Stimulated activated CD4-positive, alpha-beta T cell treated with anti-CD3 and anti-CD28 coated beads, Interleukin-2, amount 100 ng/mL, for 4 hours (primary cell): ENCODE measurements at places on chromosomes 6 and 20.

DNA sequence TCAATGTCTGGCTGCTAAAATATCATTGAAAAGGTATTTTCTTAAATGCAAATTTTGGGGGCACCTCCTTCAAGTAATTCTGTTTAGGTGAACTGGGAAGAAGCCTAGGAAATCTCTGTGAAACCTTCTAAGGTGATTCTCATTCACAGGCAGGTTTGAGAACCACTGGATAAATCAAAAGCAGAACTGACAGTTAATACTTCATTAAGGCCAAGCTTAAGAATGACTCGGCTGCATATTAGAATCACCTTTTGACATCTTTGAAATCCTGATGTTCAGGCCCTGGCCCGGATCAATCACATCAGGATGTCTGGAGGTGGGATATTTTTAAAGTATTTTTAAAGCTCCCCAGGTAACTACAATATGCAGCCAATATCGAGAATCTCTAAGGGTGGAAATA, 50.6 kb downstream of the FKBP1C start:
- DNase-seq, result no peak

- DNase-seq, result no peak
Measured at GRCh38 chr20:39600156-39600555, 638.0 kb downstream of the DHX35 start.

DNA sequence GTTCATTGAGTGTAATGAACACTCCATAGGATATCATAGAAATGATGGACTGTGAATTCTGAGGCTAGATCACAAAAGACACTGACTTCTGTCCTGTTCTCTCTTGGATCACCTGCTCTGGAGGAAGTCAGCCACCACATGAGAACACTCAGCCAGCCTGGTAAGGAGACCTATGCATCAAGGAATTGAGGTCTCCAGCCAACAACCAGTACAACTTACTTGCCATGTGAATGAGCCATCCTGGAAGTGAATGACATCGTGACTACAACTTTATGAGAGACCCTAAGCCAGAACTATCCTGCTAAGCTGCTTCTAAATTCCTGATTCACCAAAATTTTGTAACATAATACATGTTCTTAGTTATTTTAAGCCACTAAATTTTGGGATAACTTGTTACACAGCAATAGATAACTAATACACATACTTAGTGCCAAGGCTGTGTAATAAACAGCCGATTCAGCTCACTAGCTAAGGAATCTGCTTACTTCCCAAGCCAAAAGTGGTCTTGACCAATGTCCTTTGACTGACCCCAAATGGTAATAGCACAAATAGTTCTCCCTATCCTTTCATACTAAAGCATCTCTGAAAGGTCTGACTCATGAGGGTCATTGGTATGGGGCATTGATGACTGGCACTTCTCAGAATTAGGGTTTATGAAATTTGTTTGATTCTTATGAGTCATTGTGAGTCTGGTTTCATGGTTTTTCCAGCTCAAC, 6.9 kb upstream of the CTNNBL1 start:
- no peak for DNase-seq

- DNase-seq, result no peak
Measured at GRCh38 chr6:2714111-2714895, 36.4 kb downstream of the MYLK4 start.

- DNase-seq, result no peak
Measured at GRCh38 chr20:64254571-64255360, 782 bp upstream of the PCMTD2 start.

DNA sequence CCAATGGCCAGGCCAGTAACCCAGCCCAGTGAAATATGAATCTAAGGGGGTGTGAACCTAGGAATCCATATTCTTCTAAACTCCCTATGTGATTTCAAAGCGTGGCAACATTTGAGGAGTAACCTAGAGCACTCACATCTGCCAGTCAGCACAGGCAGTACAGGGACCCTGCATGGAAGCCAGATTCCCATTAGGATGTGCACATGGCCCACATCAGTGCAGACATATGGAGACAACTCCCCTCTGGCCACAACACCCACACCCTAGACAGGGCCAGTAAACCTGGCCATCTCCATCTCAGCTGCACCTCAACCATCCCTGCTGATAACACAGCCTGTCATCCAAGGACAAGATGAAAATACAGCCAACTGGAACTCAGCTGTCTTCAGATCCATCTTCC, 56.5 kb downstream of the KIF16B start:
- no peak for DNase-seq

GRCh38 chr20:47113362-47114109, 218.9 kb downstream of the EYA2 start:
- DNase-seq, result no peak

DNA sequence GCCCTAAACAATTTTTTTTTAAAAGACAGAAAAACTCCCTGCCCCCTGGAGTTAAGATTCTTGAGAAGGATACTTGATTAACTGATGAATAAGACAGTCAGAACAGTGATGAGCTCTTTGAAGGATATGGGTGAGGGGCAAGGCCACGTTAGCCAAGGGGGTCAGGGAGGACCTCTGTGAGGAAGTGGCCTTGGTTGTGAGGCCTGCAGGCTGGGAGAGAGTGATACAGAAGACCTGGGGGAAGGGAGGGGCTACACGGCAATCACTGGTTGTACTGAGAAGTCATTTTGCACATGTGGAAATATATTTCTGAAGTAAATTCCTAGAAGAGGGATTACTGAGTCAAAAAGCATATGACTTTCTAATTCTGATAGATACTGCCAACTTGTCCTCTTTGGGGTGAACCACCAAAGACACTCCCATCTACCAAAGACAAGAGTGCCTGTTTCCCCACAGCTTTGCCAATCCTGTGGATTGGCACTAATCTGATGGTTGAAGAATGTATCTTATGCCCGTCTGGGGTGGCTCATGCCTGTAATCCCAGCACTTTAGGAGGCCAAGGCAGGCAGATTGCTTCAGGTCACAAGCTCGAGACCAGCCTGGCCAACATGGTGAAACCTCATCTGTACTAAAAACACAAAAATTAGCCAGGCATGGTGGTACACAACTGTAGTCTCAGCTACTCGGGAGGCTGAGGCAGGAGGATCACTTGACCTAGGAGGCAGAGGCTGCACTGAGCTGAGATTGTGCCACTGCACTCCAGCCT, 22.3 kb upstream of the BCAS4 start:
- DNase-seq, result no peak

DNA sequence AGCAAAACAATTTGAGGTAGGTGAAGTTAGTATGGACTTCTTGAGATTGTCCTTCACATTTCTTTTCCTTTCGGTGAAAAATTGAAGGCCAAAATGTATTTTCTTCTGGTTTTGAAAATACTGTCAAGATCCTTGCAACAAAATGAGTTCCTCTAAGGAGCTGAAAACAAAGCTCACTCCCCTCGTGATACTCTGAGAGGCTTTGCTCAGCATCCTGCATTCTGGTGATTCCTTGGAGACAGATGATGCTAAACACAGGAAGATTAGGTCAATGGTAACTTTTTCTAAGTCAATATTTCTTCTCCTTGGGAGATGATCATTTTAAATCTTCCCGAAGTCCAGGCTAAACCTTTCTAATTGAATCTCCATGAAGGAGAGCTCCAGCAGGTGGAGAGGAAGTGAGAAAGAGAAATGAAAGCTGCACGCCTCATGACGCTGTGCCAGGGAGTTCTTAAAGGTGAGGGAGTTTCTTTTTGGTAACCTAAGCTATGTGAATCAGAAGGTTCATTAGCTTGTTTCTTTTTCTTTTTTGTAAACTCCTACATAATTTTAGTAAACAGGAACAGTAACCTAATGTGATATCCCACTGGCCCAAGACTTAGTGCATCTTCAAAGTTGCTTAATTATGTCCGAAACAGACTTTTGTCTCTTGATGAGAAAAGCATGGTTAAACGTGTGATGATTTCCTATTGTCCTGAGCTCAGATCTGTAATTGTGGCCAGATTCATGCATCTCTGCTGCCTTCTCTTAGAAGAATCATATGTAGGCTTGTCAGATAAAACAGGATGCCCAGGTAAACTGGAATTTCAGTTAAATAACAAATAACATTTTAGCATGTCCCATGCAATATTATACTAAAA, 15.0 kb downstream of the ESR1 start:
- DNase-seq, result no peak

- no peak for DNase-seq
Measured at GRCh38 chr6:1607516-1608221, 2.0 kb upstream of the FOXC1 start.

DNA sequence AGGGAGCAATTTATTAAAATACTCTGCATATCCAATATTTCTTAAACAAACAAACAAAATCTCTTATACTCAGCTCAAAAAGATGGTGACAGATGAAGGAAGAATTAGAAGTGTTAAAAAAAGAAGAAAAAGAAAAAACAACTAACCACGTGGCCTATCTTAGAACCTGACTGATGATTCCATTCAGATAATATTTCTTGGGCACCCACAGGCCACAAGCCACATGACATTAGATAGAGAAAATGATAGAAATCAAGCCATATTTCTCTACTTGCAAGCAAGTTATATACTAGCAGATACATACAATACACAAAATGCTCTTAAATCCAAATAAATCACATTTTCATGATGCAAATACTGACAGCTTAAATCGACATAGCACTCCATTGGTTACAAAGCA, 14.5 kb upstream of the RAMACL start:
- no peak for DNase-seq

- no peak for DNase-seq
Measured at GRCh38 chr6:74764486-74764885, 441.4 kb downstream of the COL12A1 start.

DNA sequence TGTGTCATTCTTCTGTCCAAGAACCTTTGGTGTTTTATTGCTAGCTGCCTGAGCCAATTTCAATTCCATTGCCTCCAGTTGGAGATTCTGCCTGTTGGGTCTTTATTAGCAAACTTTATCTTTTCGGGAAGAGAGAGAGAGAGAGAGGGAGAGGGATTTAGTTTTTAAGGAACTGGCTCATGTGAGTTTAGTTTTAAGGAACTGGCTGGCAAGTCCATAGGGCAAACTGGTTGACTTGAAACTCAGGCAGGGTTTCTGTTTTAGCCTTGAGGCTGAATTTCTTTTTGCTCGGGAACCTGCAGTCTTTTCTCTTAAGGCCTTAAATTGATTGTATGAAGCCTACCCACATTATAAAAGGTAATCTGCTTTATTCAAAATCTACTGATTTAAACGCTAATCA, 23.0 kb downstream of the BCKDHB start:
- no peak for DNase-seq

GRCh38 chr6:45174045-45174444, 154.1 kb upstream of the RUNX2 start:
- no peak for DNase-seq

DNA sequence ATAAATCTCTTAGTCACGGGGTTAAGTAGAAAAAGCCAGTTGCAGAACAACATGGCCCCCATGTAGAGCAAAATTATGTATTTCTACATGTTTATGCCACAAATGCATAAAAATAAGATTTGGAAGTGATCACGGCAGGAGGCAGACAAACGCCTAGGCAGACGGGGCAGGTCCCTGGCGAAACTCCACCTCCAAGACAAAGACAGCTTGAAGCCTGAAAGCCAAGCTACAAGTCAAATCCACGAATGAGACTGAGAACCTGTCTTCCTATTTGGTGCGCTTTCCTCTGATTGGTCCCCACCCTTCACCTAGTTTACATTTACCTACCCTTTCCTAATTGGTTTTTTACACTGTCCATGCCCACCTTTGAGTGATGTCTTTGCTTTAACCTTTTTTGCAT, 28.7 kb upstream of the AHCY start:
- no peak for DNase-seq

GRCh38 chr20:64112691-64113443, 5.5 kb upstream of the NPBWR2 start:
- DNase-seq, result no peak

DNA sequence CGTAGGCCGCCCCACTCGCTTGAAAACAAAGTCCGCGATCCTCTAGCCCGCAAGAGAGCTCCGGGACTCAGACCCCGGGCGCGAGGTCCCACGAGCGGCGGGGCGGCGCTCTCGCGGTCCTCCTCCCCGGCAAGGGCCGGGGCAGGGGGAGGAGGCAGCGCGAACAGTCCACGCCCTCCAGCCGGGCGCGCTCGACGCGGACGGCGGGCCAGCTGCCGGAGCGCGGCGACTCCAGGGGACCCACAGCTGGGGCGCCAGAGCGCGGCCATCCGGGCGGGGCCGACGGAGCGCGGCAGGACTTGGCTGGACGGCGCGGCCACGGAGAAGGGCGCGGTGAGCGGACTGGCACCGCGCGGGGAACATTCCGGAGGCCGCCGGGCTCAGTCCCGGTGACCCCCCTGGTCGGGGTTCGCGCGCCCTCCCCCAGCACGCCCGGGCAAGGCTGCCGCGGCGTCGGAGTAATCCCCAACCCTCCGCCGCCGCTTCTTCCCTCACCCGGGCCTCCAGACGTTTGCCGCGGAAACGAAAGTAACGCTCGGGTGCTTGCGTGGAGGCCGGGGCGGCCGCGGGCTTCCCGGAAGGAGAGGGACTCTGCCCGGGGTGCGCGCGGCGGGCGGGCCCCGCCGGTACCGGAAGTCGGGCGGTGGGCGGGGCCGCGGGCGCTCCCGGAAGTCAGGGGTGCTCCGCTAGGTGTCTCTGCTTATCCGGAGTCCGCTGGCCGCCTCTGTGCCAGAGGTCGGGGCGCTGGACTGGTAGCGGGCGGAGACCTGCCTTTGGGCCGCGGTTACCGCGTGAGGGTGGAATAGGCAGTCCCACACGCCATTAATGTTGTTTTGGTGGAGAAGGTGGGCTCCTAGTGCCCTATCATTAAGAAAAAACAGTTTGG, at the start of gene RIPK1:
RIPK1 (plus strand) TSS at position 166 of the 886 bp plus-strand sequence. CDS start 8,330 bp downstream, outside the sequence.
- peak; percentile 91 for DNase-seq

DNA sequence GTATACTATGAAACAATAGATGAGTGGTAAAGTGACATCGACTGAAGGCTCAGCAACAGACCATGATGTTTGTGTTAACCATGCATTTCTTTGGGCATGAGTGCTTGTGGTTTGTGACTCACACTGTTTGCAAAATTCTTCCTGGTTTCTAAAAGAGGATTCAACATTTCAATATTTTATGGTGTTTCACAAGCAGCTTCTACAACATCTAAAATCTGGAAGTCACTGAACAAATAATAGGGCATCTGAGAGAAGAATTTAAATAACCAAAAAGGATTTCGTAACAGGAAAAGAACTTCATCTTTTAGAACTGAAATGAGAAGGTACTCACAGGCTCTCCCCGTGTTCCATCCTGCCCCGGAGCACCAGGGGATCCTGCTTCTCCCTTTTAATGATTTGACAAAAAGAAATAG, 146.2 kb downstream of the COL21A1 start:
- no peak for DNase-seq

GRCh38 chr6:39377539-39377950, 55.0 kb upstream of the KCNK16 start:
- DNase-seq, result no peak

DNA sequence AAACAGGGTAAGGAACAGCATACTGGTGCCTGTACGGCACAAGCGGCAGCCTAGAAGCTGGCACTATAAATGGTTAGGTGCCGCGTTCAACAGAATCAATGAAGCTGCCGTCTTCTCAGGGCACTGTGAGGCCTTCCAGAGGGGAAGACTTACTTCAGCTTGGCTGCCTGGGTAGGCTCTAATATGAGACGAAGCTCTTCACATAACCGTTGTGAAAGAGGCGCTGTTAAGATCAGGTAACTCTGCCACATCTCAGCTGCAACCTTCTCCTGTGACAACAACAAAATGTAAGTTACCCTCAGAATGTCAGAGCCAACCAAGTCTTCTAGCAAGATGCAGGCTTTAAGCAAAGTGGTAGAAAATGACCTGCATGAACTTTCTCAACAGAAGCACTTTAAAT, 12.0 kb upstream of the LYRM2 start:
- no peak for DNase-seq
